ENCODE measurements at places on chromosomes 7 and 10.
A peak's percentile ranks its signal among the peaks of the same experiment; 100 is the strongest.

- no peak for DNase-seq
Observed at GRCh38 chr7:33379891-33380525, 250.6 kb downstream of the BBS9 start.

DNA sequence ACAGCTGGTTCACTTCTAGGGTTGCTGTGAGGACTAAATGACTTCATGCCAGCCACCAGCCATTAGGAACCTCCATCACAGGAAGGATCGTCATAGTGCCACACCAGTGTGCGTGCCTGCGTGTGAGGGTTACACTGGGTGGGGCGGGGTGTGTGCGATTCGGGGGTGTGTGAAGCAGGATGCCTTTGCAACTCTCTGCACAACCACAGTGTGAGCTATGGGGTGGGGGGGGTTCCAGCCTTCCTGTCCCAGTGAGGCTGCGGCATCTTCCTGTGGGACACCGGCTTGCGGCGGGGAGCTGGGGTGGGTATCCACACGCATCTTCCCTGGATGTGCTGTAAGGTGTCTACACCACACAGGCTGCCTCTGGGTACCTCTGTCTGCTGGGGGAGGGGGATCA is 6.9 kb upstream of the ELFN1 start:
- no peak for DNase-seq

DNA sequence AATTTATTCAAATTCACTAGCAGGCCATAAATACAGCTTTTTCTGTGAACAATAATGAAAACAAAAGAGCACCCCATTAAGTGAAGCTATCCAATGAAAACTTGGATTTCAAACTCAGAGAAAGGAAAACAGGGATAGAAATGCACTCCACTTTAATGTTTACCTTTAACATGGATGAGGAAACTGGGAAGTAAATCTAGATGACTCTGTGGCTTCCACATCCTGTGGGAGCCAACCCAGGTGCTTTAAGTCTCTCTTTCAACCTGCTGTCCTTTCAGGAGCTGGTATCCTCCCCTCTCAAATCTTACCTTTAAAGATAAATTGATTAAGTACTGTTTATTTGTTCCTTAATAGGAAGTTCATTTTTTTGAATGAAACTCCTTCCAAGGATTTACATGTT is 21.5 kb upstream of the SGMS1 start:
- no peak for DNase-seq

GRCh38 chr7:28211006-28211405 is 30.4 kb upstream of the JAZF1 start:
- peak; percentile 6 for DNase-seq

DNA sequence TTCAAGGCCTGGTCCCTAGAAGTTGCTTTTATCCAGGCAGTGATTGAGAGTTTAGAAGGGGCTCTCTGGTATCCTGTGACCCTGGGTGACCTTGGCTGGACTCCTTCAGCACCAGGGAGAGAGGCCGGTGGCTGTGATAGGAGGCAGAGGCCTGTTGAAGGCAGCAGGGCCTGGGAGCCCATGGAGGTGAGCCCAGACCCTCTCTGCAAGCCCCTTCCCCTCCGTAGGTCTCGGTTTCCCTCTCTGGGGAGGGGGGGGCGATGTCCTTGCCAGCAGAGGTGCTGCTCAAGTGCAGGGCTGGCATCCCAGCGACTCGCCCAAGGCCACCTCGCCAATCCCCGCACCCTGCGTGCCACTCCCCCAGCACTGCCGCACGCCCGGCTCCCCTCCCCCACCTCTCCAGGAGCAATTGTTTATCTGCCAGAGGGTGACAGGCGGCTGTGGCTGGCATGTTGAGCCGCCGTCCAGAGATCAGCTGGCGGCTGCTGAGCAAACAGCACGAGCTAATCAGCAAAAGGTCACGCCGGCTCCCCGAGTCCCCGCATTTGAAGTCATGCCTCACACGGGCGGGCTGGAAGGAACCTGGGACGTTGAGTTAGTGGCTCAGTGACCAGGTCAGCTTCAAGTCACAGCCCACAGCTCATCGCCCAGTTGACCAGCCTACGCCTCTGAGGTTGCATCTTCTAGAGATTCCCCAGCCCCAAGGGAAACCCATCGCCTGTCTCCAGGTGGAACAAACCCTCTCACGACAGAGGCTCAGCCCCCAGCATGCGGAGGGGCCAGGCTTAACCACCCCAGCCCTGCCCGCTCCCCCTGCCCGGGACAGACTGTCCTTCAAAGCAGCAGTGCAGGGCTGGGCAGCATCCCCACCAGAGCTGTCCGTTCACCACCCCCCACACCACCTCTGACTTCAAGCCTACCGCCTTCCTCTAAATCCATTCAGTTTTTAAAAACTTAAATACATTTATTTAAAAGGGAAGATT is 43.7 kb downstream of the ELFN1 start:
- DNase-seq: no peak

DNA sequence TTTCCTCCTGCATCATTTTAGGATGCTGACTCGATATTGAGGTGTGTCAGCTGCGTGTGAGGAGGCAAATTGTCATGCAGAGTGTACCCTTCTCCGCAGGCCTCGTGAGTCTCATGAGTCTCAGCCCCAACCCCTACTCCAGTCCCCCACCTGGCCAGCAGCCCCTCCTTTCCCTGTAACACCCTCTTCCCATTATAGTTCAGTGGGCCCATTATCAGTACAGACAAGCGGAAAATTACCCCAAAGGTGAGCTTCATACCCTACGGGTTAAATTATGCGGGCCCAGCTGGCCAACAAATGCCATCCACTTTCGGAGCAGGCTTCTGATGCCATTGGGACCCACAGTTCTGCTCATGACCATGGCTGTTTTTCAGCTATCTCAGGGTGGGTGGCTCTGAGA is 25.2 kb downstream of the SFTPD start:
- DNase-seq: no peak

DNA sequence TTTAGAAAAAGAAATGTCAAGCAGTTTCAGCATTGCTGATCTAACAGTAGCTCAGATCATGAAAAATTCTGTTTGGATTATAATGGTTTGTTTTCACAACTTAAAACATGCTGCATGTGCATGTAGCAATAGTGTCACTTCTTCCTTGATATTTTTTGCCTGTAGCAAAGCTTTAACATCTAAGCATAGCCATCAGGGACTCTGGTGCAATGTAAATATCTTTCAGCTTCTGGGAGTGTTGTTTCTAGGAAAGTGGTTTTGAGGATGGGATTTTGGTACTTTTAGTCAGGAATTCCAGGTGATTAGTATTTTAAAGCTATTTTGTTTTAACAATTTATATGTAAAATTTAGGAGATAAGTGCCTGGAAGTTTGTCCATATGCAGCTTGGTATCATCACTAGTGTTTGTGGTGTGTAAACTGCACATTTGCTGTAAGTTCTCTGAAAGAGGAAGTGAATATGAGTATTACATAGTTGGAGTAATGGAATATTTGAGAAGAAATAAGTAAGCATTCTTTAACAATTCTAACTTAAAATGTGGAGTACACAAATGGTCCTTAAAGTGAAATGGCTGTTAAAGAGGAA is 1.9 kb downstream of the RSBN1L start:
- DNase-seq: no peak

- DNase-seq: no peak
Observed at GRCh38 chr10:46552526-46553237, 3.8 kb downstream of the GPRIN2 start.

DNA sequence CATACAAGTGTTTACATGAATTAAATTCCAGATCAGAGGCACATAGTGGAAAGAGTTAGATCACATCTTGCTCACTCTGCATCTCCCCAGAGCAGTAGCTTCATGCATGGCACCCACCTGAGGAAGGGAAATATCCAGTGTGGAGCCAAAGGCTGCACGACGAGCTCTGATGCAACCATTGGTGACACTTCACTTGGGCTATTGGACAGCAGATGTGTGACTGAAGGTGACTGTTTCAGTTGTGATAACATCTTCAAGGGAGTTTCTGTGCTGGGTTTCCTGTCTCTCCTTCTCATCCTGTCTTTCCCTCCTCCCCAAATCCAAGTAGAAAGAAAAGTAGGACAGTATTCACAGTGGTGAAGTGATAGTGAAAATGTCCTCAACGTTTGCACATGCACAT is 115.0 kb downstream of the TAF3 start:
- DNase-seq: no peak

GRCh38 chr10:14366760-14367159 is 36.0 kb upstream of the FRMD4A start:
- no peak for DNase-seq

GRCh38 chr7:33108554-33109004 is 625 bp downstream of the RP9 start:
- DNase-seq: peak; percentile 12

- no peak for DNase-seq
Observed at GRCh38 chr10:79407423-79407796, 38.0 kb downstream of the ZCCHC24 start.

- DNase-seq: no peak
Observed at GRCh38 chr10:122280156-122280555, 9.1 kb downstream of the BTBD16 start.

DNA sequence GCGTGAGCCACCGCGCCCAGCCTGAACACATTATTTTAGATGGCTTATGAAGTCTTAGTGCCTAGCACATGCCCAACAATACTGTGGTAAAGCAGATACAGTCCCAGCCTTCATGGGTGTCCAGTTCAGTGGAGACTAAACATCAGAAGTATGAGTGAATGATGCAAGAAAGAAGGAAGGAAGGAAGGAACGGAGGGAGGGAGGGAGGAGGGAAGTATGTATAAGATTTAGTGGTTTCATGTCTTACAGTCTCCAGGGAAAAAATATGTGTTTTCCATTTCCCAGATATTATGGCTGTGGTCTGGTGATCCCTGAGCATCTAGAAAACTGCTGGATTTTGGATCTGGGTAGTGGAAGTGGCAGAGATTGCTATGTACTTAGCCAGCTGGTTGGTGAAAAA is 2.9 kb downstream of the AS3MT start:
- DNase-seq: no peak

GRCh38 chr7:32905175-32905662 is 13.7 kb upstream of the KBTBD2 start:
- peak; percentile 60 for DNase-seq

GRCh38 chr10:91907914-91908336 is 1.4 kb downstream of the FGFBP3 start:
- DNase-seq: no peak

DNA sequence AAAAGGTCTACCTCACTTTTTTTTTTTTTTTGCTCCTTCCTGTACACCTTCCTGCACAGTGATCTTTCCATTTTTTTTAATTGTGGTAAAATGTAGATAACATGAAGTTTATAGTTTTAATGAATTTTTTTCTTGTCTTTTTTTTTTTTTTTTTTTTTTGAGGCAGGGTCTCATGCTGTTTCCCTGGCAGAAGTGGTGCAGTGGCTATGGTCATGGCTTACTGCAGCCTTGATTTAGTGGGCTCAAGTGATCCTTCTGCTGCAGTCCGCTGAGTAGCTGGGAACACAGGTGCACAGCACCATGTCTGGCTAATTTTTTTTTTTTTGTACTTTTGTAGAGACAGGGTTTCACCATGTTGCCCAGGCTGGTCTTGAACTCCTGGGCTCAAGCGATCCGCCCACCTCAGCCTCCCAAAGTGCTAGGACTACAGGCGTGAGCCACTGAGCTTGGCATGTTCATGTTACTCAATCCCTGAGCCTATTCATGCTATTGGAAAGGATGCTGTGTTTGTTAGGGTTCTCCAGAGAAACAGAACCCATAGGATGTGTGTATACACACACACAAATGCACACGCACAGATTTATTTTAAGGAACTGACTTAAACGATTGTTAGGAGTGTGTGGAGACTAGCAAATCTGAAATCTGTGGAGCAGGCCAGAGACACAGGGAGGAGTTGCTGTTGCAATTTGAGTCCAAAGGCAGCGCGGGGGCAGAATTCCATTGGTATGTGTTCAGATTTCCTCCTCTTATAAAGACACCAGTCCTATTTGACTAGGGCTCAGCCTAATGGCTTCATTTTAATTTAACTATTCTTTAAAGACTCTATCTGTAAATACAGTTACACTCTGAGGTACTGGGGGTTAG is 29.1 kb downstream of the GALNT11 start:
- DNase-seq: no peak

DNA sequence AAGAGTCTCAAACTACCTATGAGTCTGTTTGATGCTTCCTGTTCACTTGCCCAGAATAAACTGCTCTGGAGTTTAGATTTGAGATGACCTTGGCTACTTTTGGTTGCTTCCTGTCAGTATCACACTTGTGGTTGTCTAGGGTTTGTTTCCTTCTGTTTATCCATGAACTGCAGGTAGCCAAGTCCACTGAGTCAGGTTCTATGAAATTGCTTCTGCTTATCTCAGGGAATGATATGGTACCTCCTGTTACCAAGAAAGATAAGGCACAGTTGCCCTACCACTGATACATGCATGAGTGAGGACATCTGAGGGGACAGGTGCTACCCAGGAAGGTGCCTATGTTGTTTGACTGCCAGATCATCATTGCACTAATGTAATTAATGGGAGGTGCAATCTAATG is 15.8 kb upstream of the EEPD1 start:
- DNase-seq: no peak

DNA sequence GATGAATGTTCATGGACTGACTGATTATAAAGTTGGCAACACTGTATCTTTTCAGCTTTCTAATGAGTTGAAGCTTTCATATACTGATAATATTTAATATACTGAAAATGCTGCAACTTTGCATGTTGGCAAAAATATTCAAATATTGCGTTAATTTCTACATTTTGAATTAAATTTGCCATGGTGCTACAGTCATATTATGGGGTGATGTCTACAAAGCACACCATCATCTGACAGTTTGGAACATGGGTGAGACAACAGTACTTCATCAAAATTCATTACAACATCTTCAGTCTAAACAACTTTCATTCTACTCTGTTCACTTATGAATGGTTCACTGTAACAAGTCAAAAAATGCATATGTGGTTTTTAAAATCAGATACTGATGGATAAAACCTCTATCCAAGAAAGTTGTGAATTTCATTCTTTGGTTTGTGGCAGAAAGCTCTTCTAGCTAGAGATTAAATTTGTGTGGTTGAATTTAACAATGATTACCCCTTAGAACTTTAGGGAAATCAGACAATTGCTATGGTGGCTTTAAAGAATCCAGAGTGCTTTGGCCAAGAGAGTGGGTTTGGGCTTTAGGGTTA is 136.4 kb downstream of the TMEM26 start:
- DNase-seq: no peak

GRCh38 chr7:142483659-142484317 is 225.9 kb upstream of the PRSS58 start:
- DNase-seq: no peak

All from activated T-cell treated with anti-CD3 and anti-CD28 coated beads for 48 hours (primary cell).